NCI-H82 (cell line): ENCODE measurements at places on chromosomes 2 and 18.

DNA sequence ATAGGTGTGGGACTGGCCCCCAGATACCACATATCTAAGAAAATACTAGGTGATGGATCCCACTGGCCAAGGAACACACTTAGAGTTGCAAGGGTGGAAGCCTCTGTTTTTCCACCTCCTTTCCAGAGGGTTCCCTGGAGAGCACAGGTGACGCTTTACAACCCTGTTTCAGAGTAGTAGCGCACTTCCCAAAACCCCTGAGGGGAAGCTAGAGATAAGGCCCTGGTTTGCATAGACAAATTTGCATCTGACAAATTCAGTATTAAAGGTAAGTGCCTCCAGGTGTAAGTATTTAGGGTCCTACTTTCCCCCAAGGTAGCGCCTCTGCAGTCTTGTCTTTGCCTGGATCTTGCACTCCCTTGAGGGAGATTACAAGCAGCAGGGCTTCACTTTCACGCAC is 474 bp upstream of the CERKL start:
- DNase-seq = no peak

DNA sequence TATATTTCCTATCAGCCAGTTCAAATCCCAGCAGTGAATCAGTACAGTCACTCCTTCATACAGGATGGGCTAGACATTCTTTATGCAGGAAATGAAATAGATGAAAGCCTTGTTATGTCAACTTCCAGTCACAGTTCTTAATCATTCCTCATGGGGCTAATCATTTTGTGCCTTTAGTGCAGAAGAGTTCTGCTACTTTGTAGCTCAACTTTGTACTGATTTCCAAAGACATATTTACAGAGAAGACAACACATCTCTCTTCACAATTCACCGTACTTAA is 593.9 kb upstream of the NETO1 start:
- DNase-seq = no peak

- peak; percentile 80 for DNase-seq
Measured at GRCh38 chr2:70089220-70089982, 2.1 kb downstream of the PCBP1 start.

- no peak for DNase-seq
Measured at GRCh38 chr18:30920757-30921156, 121.8 kb downstream of the DSC3 start.

DNA sequence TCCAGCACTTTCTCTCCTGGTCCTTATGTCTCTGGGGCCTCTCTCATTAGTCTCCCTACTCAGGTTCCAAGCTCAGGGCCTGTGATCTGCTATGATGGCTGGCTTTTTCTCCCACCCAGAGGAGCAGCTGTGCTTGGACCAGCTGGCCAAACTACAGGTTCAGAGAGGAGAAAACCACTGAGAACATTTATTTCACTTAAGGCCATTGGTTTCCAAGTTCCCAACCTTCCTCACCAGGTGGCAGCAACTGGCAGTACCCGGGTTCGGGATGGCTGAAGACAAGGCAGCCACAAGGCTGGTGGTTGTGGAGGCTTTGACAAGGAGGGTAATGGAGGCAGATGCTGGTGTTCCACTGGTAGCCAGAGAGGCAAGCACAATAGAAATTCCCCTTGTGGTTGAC is 29.9 kb upstream of the SELENOI start:
- DNase-seq = no peak

DNA sequence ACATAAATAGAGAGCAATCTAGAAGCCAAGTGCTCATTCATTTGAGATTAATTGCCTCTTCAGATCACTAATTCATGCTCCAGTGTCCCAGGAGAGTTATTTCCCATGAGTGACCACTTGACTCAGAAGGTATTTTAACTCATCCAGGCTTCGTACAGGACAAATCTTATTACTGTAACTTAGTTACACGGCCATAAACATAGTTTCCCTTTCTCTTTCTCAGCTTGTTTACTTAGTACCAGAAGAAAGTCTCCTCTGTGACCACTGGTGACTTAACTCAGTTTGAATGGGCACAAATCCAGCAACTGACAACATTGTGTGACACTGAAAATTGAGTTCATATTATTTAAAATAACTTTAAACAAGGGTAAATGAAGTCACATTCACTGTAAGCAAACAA is 25.3 kb downstream of the MMADHC start:
- peak; percentile 66 for DNase-seq

DNA sequence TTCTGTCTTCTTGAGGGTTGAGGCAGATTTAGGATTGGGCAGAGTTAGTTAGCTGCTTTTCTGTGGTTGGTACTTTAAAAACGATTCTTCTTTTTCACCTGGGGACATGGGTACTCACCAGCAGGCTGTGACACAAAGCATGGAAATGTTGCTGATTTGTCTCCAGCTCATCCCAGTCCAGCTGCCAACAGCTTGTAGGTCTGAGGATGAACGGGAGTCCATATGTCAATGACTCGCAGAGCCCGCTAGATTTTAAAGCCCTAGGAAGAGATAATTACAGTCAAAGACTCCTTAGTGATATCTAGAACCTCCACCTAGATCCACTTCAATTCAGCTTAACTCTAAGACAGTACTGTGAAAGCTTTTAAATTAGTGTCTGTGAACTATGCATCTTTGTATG is 20.8 kb downstream of the DOK1 start:
- DNase-seq = peak; percentile 83

DNA sequence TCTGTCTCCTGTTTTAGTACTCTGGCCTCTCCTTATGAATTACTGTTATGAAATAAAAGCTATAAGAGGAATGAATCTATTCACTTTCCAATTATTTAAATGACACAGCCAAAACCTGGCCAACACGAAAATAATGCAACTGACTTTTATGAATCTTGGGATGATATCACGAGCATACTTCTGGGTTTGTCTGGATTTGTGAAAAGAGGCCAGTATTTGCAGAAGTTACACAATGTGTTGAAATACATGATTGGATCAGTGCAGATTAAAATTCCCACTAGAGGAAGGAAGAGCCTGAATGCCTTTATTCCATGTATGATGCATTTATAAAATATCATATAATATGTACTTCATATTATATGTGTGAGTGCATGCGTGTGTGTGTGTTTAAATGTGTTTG is 418.2 kb downstream of the GRB14 start:
- no peak for DNase-seq

GRCh38 chr2:112918256-112918655 is 7.3 kb downstream of the IL37 start:
- DNase-seq = peak; percentile 51

DNA sequence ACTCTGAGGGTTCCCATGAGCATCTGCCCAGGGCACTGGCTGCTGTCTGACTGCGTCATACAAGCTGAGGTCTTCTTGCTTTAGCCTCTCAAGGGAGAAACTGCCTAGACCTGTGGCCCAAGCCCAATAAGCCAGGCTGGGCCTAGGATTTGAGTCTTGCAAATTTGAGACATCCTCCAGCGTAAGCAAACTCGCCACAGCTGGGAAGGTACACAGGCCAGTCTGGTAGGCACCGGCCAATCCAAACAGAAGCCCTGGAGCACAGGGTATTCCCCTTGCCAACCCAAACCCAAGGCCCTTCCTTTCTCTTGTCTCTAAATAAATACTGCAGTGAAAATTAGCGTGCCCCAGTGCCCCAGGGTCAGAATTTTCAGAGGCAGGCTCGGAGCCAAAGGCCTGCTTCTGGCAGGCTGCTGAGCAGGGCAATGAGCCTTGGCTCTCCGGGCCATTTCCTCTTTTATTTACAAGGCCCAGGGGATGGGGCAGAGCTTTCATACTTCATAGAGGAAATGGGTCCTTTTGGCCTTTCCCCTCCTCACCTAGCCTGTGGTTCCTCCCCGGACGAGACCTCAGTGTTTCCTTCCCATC is 33.3 kb downstream of the POLR1A start:
- DNase-seq = no peak

GRCh38 chr18:77098538-77099174 is 33.9 kb downstream of the MBP start:
- no peak for DNase-seq

GRCh38 chr2:199470672-199471442 is 13.1 kb upstream of the SATB2 start:
- no peak for DNase-seq

DNA sequence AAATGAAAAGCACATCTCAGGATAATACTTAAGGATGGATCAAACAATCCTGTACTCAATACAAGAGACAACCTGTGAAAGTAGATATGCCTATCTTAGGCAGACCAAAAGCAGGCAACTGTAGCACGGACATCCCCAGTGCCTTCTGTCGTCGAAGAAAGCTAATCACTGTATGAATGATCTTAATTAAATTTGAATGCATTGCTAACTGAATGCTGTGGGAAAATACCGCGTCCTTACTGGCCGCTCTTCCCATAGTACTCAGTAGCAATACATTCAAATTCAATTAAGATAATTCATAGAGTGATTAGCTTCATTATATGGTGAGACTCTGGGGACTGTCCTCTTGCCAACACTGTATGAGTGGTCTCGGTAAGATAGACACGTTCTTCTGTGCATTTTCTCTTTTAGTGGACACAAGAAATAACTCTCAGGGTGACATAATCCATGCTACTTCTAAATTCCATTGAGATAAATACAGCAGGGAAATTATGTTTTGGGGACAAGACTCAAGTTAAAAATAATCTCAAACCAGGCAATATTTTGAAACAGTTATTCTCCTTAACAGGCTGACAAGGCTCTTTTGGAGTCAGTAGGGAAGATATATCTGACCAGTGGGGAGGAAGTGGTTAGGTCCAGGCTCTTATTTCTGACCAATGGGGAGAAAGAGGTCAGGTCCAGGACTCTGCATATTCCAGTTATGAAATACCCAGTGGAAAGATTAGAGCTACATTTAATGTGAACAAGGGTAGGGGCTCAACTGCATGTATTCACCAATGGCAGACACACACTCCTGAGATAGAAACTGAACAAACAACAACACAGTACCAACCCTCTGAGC is 97.3 kb downstream of the DOCK10 start:
- peak; percentile 58 for DNase-seq

DNA sequence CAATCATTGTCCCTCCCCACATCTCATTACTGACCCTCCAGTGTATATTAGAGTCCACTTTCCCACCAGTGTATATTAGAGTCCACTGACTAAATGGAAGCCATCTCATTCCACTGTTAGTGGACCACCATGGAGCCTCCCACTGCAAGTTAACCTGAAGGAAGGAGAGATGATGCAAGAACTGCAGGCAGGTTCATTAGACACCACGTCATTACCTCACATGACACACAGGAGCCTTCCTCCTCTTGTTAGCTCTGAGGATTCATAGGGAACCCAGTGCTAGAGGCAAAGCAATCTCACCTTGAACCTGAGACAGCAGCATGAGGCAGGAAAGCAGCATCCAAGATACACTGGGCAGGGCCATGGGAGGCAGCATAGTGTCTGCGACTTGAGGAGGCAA is 523 bp downstream of the REG3A start:
- no peak for DNase-seq

DNA sequence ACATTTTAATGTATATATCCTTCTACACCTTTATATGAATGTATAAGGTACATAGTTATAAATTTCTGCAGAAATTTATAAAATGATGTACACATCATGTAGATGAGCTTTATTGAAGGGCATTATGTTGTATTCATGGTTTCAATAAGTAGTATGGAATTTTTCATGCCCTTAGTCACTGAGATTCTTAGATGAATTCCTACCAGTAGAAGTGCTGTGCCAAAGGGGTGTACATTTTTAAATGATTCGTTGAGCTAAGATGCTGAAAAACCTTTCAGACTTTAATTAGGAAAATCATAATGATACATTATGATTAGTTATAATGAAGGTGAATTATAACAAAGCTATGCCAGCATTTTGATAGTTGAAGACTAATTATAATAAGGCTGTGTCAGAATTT is 115.2 kb downstream of the ZNF236 start:
- no peak for DNase-seq

- no peak for DNase-seq
Measured at GRCh38 chr2:240201866-240202265, 61.4 kb upstream of the OTOS start.

DNA sequence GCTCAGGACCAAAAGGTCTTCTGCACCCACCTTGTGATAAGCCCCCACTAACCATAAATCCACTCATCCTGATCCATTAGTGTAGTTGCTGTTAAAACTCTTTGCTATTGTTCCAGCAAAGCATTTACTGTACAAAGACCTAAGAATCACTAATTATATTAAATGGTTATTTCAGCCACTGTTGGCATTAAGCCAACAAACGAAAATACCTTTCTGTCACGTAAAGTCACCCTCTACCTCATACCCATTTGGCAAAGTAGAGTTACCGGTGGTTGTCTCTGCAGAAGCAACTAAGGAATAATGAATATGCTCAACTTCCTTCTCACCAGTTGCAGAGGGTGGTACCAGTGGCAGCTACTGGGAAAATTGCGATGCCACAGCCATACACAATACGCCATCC is 224.5 kb downstream of the SP3 start:
- peak; percentile 57 for DNase-seq

GRCh38 chr18:32049393-32050171 is 31.0 kb downstream of the RNF125 start:
- DNase-seq = no peak

DNA sequence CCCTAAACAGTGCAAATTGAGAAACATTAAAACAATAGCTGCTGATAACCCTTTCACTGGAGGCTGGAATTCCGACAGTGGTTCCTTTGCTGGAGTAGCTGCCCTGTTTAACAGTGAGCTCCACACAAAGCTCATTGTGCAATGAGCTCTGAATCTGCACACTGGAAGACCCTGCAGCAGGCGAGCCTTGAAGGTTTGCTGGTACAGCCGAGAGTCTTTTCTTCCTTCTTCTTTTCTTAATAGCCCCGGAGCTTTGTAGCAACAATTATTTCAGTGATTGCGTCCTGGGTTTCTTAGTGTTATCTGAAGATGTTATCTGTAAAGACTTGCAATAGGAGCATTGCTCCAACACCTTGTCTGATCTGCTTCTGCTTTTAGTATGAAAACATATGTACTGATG is 50.8 kb upstream of the CXCR4 start:
- no peak for DNase-seq

- peak; percentile 94 for DNase-seq
Measured at GRCh38 chr2:25711675-25712354, 38.4 kb upstream of the DTNB start.

DNA sequence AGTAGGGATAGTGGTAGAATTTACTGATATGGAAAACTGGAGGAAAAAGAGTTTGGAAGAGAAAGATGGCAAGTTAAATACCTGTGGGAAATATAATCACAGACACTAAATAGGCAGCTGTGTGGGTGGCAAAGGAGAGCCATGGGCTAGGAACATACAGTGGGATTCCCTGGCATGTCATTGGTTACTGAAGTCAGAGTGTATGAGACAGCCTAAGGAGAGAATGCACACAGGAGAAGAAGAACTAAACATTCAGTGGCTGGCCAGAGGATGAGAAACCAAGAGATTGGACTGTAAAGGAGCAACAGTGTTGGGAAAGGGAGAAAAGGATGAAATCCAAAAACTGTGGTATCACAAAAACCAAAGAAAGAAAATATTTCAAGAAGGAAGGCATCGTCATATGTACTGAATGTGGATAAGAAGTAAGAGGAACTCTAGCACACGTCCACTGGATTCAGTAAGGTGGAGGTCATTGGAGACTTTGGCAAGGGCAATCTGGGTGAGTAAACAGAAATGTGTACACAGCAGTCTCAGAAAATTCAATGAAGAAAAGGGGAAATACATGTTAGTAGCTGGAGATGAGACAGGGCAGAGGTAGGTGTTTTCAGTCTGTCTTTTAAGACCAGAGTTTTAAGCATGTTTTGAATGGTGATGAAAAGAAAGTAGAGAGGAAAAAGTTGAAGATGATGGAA is 83.3 kb downstream of the SPIRE1 start:
- DNase-seq = no peak

- no peak for DNase-seq
Measured at GRCh38 chr2:187274146-187274545, 173.9 kb downstream of the CALCRL start.

GRCh38 chr18:58046794-58047555 is 2.9 kb downstream of the NEDD4L start:
- DNase-seq = peak; percentile 57
